Bronchial epithelial cell (primary cell): ENCODE measurements at places on chromosomes 5 and 9.
A peak's percentile ranks its signal among the peaks of the same experiment; 100 is the strongest.

DNA sequence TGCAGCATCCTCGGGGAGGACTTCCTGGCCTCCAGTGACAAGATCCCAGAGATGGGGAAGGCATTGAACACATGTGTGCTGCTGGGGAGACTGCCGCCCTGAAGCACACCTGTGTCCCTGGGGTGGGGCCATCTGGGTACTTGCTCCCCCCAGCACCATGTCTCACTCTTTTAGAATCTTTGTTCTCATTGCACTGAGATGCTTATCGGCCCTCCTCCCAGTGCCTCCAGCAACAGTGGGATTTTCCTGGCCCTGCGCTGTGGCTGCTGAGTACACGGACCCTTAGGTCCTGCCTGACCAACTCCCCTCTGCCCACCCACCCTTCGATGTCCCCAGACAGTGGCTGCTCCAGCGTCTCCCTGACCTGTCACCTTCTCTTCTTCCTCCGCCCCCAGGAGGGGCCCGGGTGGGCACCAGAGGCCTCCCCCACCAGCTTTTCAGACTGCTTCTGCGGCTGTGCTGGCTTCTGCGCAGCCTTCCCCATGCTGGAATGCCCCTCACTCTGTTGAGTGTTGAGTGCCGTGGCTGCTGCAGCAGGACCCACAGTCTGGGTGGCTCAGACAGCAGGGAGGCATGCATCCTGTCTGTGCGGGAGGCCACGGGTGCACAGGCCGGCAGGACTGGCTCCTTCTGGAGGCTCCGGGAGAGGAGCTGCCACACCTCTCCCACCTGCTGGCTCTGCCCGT, 145.9 kb upstream of the IRX2 start:
- DNase-seq = no peak

- no peak for DNase-seq
Observed at GRCh38 chr5:159092972-159093371, 6.7 kb downstream of the EBF1 start.

DNA sequence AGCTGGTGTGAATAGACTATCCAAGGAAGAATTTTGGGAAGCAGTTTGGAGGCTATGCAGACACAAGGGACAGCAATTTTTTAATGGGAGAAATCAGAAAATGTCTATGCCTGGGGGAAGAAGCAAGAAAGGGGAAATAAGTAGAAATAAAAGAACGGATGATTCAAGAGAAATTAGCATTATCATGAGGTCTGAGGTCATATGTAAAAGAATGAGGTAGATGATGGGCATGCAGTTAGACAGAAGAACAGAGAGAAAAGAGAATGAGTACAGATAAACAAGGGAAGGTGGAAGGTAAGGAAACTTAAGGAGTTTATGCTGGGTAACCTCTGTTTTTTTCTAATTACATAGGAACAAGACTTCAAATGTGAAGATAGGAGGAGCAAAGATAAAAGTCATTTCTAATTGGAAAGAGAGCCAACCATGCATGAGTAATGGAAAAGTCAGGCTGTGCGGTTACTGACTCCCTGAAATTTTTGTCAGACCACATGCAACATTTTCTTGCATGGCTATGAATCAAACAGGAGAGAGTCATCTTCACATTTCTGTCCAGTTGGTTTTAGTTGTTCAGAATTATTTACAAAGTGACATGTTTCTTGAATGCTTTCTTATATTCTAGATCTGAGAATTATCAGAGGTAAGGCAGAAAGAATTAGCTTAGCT, 101.0 kb upstream of the PIK3R1 start:
- peak; percentile 41 for DNase-seq

- DNase-seq = no peak
Observed at GRCh38 chr9:69218166-69218565, 44.1 kb downstream of the TJP2 start.

GRCh38 chr9:72039532-72039931, 20.9 kb downstream of the C9orf57 start:
- no peak for DNase-seq

DNA sequence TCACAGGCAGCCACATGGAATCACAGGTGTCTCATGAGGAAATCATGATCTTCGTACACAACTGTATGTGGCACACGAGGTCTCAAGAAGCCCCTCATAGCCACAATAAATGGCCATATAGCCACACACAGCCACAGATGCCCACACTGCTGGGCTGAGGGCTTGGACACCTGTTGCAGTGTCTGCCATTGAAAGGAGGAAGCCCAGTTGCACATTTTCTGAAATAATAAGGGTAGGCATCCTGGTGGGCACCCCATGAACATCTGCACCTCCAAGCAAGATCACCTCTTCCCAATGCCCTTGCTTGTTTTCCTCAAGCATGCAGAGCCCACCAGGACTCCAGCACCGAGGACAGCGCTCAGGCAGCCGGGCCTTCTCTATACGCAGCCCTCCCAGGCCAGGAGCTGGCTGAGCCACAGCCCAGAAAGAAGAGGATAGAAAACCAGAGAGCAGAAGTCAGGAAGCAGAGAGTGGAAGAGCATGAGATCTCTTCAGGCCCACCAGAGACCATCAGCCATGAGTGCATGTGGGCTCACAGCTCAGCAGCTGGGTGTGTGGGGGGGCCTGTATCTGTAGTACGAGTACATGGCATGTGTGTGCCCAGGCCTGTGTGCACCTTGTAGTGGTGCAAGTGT, 1.0 kb upstream of the ACSL6 start:
- peak; percentile 29 for DNase-seq

GRCh38 chr9:9173264-9173663, 1373.7 kb upstream of the DMAC1 start:
- DNase-seq = no peak

- no peak for DNase-seq
Observed at GRCh38 chr9:26392639-26393038, 500.0 kb downstream of the CAAP1 start.

- DNase-seq = no peak
Observed at GRCh38 chr5:174246743-174247142, 201.2 kb downstream of the NSG2 start.

- DNase-seq = no peak
Observed at GRCh38 chr9:106964329-106964728, 101.4 kb downstream of the ZNF462 start.

DNA sequence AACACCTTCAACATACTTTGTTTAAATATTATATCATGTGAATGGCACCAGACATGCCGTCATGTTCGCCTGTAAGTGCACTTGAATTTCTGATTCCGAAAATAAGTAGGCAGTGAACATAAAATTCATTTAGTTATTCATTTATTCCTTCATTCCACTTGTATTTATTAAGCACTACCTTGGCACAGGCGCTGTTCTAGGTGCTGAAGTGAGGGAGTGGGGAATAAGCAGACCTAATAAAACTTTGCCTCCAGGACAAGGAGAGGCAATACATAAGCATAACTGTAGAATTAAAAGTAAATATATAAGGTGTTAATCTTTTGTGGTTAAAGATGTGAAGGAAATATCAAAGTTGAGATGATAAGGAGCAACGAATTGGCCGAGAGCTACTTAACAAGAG, 297.4 kb downstream of the TENT4A start:
- DNase-seq = no peak

GRCh38 chr9:126411948-126412284, 85.3 kb downstream of the MVB12B start:
- DNase-seq = no peak

DNA sequence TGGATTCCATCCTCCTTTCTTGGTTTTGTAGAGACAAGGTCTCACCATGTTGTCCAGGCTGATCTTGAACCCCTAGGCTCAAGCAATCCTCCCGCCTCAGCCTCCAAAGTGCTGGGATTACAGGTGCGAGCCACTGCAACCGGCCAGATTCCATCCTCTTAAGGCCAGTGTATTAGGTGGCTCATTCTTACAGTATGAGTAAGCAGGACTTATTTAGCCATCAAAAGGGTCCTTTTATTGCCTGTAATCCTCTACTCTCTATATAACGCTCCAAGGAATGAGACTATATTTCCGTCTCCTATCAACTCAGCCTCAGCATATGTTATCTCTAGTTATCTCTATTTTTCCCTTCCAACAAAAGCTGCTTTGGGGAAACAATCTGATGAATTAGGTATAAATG, 3.0 kb upstream of the ERBIN start:
- DNase-seq = no peak

DNA sequence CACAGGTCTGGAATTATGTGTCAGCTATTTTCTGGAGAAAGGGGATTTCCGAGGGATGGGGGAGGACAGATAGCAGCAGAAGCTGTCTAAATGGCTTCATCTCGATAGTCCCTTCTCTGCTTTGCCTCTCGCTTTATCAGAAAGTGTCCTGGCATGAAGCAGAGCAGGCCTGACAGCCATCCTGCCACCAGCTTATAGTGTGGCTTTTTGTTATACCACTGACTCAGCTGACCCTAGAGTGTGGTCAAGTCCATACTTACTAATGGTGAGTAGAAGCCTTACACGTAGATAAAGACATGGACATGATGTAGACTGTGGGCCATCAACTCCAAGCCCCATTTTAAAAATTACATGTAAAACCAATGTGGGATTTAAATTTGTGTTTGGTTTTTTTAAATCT, 50.0 kb downstream of the RCL1 start:
- no peak for DNase-seq

DNA sequence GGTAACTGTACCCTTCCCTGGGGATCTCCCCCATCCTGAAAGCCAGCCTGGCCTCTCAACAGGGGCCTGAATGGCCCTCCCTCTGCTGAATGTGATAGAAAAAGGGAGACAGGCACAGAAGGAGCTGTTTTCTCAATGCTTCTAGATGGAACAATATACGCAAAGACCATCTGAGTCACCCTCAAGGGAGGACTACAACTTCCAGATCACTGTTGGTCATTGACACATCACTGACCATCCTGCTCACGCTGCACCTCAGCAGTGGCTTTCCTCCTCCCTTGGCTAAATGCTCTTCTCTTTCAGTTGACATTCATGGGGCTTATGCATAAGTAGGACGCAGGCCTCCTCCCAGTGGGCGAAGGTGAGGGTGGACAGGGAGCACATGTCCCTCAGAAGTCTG, 112.2 kb upstream of the SHB start:
- DNase-seq = no peak

DNA sequence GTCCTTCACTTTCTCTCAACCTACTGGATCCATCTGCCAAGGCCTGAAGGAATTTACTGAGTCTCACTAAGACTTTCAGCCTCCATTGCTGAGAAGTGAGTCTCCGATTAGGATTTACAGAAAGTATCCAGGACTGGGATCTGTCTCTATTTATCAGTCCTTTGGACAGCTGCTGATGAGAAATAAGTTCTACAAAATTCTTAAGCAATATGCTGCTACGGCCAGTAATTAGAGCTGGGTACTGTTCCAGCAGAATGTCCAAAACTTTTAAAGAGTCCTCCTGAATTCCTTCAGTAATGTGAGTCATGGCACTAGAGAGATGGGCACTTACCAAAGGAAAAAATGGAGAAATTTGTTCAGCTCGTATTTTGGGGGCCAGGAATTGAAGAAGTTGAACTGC, 5.9 kb downstream of the TEX10 start:
- DNase-seq = no peak

DNA sequence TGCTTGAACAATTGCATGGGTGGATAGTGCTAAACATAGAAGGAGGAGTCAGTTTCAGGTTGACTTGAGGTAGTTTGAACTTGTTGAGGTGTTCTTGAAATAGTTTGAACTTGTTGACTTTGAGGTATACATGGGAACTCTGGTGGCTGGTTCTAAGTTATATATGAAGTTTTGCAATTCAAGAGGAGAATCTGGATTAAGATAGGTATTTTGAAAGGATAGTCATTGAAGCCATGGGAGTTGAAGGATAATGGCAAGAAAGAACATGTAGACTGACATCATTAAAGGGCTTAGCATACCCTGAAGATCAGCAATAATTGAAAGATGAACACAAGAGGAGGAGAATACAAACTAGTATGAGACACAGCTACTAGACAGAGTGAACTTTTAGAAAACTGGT, 181.9 kb upstream of the MRPS30 start:
- peak; percentile 41 for DNase-seq
